ENCODE measurements at places on chromosomes 5 and 9.
A peak's percentile ranks its signal among the peaks of the same experiment; 100 is the strongest.

DNA sequence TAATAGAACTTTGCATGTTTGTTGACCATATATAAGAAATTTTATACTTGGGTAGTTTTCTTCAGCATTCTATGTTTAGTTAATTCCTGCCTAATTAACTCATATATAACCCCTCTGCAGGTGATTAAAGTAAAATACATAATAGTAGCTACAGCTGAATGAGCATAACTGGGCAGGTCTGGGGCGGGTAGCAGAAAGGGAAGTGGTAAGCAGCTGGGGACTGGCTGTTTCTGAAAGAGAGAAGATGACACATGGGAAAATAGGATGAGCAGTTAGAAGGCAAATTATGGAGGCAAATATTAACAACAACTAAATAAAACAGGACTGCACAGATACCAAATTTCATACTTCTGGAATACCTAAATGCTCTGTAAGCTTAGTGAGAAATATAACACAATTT, 128.1 kb downstream of the CPLANE1 start:
- DNase-seq = no peak

DNA sequence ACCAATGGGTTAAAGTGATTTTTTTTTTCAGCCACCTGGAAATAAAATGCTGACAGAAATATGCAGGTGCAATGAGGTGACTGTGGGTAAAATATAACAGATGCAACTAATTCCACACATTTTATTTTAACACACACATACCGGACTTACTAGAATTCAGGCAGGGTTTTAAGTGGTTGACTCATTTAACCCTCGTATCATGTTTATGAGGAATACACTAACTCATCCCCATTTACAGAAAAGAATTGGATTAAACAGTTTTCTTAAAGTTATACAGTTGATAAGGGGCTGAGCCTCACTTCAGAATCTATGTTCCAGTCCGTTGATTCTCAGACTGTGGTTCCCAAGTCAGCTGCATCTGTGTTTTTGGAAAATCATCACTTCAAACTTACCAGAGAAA, 207.5 kb downstream of the CHSY3 start:
- DNase-seq = no peak

DNA sequence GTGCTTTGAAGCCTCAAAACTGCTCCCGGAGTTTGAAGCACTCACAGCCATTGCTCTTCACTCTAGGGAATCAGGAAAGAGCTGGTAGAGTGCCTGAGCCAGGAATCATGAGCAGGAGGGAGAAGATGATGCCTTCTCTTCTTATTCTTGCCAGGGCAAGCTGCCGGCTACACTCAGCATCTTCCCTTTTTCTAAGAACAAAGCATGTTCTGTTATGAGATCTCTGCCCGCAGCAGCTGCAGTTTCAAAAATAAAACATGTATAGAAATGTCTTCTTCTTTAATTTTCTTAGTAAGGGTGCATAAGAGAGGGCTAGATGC, 57.9 kb upstream of the RICTOR start:
- no peak for DNase-seq

DNA sequence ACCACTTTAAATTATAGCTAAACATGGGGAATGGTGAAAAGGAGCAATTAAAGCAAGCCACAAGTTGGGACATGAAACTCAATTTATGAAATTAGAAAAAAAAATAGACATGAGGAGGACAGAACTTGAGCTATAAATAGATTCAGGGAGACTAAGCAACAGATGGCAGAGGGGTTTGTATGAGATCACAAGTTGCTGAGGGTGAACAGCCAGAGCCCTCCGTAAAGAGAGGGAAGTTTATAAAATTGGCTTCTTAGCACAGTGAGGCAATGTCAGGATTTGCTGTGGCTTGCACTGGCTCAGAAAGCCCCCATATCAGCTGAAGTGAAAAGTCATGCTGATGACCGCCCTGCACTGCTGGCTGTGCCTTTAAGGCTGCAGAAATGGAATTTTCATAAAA, 443.4 kb upstream of the CD180 start:
- DNase-seq = peak; percentile 60

DNA sequence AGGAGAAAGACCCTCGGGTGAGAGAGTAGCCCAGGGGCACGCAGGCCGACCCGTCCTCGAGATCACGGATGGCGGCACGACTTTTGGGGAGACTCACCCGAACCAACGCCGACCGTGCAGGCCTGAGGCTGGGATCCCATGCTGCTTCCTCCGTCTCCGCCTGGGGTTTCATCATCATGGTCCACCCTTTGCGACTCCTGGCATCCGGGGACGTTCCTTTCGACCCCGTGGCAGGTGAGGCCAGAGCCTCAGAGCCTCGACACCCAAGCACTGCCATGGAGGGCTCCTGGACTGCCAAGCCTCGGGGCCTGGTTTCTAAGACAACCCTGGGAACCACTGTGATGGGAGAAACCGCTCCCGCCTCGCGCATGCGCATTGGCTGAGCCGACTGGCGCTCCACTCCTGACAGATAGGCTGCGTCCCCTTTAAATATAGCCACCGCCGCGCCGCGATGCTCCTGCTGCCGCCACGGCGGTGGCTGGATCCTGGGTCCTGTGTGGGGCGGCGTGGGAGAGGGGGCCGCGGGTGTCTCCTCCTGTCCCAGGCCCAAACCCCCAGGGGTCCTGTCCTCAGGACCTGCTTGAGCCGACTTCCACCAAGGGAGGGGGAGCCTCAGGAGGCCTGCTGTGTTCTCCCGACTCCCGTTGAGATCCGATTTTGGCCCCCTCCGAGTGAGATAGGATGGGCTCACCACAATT, 481.6 kb downstream of the SPATA31A7 start:
- DNase-seq = no peak

DNA sequence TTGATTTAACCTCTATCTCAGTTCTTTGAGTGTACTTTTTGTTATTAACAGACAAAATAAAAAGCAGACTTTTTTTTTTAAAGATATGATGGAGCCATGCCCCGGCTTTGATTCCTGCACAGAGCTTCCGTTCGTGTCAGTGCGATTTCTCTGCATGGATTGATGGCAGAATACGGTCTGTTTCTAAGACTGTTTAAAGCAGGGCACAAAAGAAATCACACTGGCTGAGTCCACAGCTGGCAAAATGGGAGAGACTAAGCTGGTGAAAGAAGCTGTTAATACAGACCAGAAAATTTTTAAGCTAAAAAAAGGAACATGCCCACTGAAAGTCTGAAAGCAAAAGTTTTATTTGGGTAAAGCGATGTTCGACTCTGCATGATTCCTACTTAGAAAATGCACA, 501.4 kb upstream of the WWC1 start:
- DNase-seq = no peak

DNA sequence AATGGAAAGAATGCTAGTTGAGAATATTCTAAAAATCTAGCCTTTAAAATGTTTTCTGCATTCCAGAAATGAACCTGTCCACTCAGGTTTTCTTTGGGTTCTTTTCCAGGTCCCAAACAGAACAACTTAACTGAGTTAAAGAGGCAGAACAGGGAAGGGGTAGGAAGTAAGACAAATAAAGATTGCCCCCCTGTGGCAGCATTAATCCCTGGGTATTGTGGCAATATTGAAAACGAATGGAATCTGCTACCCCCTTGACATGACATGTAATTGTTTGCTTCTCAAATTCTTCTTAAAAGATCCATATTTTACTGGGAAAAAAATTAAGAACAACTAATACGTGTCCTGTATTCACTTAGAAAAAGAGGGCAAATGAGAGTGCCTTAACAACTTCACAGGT, 9.3 kb upstream of the RBM22 start:
- DNase-seq = no peak

GRCh38 chr9:133489253-133490190, 10.6 kb upstream of the SLC2A6 start:
- DNase-seq = no peak

- DNase-seq = no peak
These were observed 35.5 kb downstream of the PALM2AKAP2 start for GRCh38 chr9:109815366-109815947.

GRCh38 chr5:11069041-11069440, 308.0 kb upstream of the DAP start:
- DNase-seq = no peak

- DNase-seq = no peak
These were observed 5.0 kb upstream of the PTPDC1 start for GRCh38 chr9:94079236-94079635.

- DNase-seq = no peak
These were observed 351.4 kb downstream of the PLK2 start for GRCh38 chr5:58108511-58108910.

DNA sequence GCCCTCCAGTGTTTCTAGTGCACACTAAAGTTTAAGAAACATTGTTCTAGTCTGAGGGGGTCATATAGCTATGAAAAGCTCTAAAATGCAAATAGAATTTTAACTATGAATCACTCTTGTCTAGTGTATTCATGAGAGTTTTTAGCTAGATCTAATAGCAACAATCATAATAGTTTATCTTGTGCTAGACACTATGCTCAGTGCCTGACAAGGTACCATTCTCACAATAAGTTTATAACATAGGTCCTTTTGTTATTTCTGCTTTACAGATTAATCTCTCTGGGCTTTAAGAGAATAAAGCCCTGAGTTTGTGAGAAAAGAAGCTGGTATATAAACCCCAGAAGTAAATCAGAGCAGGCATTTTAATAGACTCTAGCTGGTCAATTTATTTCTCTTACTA, 2120.7 kb downstream of the MAT2B start:
- DNase-seq = no peak

GRCh38 chr5:133117912-133118445, 66.2 kb downstream of the HSPA4 start:
- DNase-seq = no peak

DNA sequence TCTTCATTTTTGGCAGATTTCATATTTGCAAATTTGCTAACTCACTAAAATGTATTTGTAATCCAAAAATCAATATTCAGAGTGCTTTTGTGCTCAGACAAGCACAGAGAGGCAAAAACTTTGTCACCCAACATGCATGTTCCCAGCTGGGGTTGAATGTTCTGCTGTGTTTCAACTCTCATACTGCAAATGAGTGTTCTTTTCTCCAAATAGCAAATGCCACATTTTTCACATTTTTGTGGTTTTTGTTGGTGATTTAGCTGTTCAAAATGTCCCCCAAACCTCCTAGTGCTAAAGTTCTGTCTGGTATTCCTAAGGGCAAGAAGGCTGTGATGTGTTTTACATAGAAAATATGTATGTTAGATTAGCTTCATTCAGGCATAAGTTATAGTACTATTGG, 87.3 kb upstream of the PCSK5 start:
- DNase-seq = no peak

DNA sequence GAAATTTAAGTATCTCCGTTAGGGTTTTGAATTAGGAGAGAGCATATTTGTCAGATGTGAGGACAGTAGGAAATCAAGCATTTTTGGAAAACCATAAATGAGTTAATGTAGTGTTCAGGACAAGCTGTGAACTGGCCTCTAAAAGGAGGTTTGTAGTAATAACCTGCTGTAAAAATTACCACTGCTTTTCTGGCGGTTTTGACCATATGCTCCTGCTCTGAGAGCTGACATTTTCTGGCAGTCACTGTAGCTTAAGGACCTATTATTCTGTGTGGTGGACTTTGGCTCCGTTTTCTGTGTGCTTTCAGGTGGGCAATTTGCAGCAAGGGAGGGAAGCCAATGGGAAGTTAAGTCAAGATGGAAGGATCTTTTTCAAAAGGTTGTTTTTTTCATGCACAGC, 111.1 kb downstream of the SGCD start:
- peak; percentile 73 for DNase-seq

DNA sequence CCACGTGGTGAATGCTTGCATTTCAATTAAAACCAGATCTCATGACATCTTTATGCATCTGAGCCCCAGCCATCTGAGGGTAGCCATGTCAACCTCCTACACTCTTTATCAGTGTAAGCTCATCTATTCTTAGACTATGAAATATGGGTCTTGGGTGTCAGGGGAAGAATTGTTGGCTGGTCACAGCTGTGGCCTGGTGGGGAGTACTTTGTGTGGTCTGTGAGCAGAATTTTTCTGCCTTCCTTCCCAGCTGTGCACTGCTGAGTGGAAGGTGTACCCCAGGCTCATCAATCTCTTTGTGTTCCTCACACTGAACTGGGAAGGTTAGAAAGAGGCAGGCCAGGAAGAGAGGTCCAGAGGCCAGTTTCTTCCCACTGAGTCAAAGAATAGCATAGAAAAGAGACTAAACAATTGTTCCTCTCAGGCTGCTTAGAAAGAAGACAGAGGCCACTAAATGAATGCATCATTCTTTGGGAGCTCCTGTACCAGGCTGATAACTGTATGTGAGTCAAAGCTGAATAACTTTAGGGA, 202.7 kb upstream of the RGMB start:
- no peak for DNase-seq

DNA sequence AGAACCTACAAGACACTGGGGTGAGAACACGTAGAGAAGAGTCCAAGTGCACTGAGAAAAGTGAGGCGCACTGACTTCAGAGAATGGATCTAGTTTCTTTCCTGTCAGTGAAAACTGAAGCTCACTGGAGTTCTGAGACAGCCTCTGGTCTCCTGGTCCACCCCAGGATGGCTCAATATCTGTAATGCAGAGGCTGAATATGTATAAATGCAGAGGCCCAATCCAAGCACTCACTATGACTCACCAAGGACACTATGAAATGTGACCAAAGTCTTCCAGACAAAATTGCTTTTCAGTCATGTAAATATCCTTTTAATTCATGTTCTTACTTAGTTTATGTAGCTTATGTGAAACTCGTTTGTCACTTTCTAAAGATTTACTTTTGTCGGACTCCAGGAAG, 53.8 kb downstream of the NFIB start:
- no peak for DNase-seq

DNA sequence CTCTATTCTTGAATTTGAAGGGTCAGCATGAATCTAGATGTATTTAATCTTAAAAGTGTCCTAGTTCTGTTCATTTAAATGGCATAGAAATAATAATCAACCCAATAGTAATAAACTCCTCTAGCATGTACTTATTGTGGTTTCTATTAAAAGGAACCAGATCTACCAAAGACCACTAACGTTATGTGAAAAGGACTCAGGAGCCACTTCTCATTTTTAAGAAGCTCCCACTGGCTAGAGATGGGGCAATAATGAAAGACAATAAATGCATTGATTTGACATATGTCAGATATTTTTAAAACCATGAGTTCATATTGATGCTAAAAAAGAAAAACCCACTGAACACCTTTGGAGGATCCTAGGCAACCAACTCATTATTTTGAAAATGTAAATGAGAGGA, 191.9 kb downstream of the ATP10B start:
- no peak for DNase-seq

- DNase-seq = no peak
These were observed 19.5 kb upstream of the ARAP3 start for GRCh38 chr5:141701360-141702119.

Measured in cerebellar cortex (tissue), 1 donor.